ENCODE measurements at places on chromosomes 2 and 18. TPM values are rescaled to one million over a fixed set of nuclear protein-coding genes. Genes with fewer than 3 reads are reported as not detected.

DNA sequence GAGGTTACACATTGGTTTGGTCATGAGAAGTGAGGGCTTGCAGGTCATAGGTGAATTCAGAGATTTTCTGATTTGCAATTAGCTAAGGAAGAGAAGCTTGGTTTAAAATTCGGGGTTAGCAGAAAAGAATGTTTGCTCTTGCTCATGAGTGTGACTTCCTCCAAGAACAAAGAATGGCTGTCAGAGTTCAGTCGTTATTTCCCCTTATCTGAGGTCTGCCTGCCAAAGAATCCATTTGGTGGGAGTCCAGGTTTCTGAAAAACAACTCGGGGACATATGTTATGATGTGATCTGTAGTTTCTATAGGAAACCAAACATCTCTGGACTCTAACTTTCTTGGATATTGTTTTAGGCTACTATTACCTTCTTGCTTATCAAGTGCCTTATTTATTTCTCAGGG lies 3.2 kb upstream of the UGT1A6 start:
- DNase-seq: no peak

DNA sequence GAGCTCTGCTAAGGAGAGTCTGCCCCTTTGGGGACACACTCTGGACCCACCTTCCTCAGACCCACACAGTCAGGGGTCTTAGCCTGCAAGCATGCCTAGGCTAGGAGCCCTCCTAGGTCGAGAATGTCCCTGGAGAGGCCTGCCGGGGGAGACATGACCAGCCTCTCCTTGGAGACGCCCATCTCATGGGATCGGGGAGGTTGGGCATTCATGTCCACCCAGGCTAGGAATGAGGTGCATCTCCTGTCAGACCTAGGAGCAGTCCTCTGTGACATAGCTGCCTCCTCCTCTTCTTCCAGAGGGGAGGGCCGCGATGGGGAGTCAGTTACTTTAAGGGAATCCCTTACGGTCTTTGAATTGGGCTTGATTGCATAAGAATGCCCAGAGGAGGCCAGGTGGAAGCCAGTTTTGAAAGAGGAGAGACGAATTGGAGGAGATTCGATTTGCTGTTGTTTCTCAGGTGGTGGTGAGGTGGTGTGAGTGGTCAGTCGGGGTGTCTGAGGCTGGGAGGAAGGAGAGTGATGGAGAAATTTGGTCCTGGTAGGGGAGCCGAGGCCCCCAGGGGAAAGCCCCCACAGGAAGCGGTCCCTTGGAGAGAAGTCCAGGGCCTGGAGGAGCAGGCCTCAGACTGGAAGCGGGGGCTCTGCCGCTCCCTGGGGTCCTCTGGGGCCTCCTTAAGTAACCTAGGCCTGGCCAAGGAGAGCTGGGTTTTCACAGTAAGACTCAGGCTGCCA lies 241.3 kb downstream of the DYSF start:
- DNase-seq: peak; percentile 34

DNA sequence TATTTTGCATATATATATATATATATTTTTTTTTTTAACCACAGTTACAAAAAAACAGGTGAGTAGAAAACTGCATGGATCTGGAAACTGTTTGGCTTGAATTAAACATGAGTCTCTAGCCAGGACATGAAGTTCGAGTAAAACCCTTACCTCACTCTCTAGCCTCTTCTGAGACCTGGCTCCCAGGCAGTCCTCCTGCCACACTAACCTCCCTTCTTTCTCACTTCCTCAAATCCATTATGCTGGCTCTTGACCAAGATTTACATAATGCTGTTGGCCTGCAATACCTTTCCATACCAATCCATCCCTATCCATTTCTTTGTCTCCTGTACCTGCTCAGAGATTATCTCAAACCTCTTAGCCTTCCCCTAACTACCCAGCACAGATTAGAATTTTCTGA lies 34.0 kb downstream of the PIGN start:
- DNase-seq: no peak

GRCh38 chr2:120525056-120526046 lies 179.4 kb downstream of the INHBB start:
- DNase-seq: peak; percentile 62

GRCh38 chr2:240302041-240302440 lies 133.4 kb upstream of the GPC1 start:
- DNase-seq: no peak

GRCh38 chr18:40415176-40415791 lies 1539.8 kb upstream of the PIK3C3 start:
- DNase-seq: no peak

DNA sequence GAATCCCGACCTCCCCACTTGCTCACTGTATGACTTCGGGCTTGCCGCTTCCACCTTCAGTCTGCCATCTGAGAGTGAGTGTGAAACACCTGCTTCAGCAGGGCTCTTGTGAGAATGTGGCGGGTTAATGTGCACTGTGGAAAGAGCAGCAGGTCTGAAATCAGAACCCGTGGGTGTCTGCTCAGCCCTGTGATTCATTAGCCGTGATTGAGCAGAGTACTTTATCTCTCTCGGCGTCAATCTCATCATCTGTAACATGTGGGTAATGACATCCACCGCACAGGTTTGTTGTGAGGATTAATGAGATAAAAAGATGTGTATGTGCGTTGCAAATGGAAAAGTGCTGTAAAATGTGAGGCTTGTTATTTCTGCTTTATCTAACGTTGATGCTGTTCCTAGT lies 128.6 kb downstream of the LRATD1 start:
- DNase-seq: no peak

- no peak for DNase-seq
Observed at GRCh38 chr2:215914054-215914776, 99.1 kb downstream of the MREG start.

- no peak for DNase-seq
Observed at GRCh38 chr2:238701341-238702206, 146.3 kb upstream of the TWIST2 start.

- no peak for DNase-seq
Observed at GRCh38 chr2:79387431-79387830, 125.4 kb upstream of the CTNNA2 start.

DNA sequence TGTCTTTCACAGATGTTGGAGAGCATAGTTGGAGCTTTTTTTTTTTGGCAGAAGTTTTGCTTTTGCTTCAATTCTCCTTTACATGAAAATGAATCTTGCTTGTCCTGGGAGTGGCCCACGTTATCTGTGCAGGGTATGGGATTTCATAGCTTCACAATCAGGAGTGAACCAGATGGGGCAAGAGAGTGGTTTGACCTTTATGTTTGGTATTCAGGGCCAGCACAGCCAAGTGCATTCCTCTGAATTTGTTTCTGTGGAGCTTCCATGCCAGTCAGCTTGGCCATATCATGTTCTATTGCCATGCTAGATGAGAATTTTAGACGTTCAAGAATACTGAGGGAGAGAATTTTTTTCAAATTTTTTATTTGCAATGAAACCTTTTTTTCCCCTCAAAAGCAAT lies 116.6 kb downstream of the PRPF40A start:
- DNase-seq: no peak

DNA sequence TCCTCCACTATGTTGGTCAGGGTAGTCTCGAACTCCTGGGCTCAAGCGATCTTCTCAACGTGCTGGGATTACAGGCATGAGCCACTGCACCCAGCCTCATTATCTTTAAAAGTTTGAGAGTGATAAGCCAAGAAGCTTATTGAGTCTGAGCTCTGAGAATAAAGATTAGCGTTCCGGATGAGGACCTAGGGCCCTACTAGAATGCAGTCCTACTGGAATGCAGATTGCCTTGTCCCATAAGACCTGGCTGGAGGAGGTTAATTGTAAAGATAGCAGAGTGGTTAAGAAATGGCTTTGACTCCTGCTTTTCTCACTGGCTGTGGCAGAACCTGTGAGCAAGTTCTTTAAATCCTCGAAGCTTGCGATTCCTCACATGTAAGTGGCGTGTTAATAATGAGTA lies 4.0 kb downstream of the VWA3B start:
- DNase-seq: no peak

GRCh38 chr18:46542545-46542944 lies 114.5 kb downstream of the LOXHD1 start:
- DNase-seq: no peak

DNA sequence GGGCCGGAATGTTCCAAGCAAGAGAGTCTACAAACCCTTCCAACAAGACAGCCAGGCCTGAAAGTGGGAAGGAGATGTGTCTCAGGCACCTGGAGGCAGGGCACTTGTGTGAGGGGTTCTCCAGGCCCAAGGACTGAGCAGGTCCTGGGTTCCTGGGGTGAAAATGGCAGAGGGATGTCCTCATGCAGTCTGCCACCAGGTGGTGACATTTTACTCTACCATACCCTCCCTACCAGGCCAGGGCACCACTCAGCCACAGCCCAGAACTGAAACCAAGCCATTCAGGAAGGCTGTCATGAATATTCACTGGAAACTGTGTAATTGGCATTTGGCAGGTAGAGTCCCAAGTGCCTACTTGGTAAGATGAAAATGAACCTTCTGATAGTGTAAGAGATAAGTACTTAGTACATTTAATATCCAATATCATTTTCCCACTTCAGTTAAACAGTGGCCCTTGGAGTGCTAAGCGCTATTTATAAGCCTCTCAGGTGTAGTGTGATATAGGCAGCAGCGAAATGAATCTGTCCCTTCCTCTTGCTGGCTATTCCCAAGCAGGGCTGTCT lies 185.1 kb downstream of the MYO5B start:
- no peak for DNase-seq

DNA sequence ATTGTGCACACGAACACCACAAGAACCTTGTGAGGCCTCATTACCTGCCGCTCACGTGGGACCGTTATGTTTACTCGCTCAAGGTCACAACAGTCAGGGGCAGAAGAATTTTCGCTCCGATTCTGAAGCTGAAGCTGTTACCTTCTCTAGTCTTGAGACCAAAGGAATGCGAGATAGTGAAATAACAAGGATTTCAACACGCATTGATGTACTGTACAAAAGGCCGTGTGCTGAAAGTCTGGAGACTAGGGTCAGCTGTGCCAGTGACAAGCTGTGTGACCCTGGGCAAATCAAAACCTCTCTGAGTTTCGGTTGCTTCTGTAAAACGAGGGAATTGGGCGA lies 583 bp downstream of the NEMP2 start:
- no peak for DNase-seq

GRCh38 chr18:27825689-27826088 lies 351.2 kb downstream of the CDH2 start:
- no peak for DNase-seq

GRCh38 chr2:240205348-240205747 lies 64.9 kb upstream of the OTOS start:
- DNase-seq: peak; percentile 67

- DNase-seq: no peak
Observed at GRCh38 chr2:173961346-173961705, 3.8 kb downstream of the SP3 start.

GRCh38 chr2:65344689-65345088 lies 87.7 kb downstream of the SPRED2 start:
- DNase-seq: no peak

- DNase-seq: no peak
Observed at GRCh38 chr2:84832772-84833461, 48.0 kb downstream of the TRABD2A start.

- DNase-seq: peak; percentile 51
Observed at GRCh38 chr18:9684881-9685614, 23.1 kb upstream of the RAB31 start.

DNA sequence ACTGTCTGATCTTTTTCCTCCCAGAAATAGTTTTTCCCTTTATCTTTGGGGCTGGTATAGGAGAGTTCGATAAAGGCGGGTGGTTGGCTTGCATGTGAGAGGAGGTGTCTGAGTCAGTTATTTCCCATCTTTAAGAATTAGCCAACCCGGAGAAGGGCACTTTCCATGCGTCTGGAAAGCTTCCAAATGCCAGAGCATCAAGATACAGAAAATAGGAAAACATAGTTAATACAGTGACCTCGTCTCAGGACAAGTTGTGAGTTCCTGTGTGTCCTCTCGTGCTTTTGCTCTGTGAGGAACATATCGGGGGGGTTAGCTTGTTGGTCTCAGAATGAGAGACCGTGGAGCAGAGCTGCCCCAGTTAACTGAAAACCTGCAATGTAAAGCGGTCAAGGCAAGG lies 18.7 kb upstream of the PUM2 start:
- no peak for DNase-seq

DNA sequence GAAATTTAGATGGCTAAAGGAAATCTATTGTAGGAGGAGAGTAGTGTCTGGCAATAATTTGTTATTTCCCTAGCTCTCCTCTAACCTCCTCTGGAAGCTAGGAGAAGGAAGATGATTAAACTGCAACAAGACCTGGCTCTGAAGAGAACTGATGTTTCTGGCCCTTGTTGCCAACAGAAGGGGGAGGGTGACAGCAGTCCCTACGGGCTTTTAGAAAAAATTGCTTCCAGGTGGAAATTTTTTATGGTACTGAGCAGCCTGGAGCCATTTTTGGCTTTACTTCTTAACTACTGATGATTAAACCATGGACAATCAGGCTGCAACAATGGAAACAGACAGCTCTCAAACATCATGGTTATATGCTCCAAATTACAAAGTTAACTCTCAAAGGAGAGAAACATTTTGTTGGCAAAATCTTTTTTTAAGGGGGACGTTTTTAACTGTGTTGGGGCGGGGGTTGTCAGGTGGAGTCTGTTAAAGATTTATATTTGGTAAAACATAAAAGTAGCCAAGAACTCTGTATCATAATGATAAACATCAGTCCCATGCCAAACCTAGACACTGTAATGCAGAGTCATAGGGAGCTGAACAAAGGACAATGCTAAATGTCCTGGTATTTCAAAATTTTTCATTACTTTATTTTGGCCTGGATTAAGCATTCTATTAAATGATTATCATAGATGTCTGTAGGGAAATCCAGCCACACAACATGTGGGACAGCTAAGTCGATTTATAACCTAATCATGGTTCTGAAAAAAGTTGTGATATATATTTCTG lies 70.0 kb downstream of the EXOC6B start:
- DNase-seq: no peak

DNA sequence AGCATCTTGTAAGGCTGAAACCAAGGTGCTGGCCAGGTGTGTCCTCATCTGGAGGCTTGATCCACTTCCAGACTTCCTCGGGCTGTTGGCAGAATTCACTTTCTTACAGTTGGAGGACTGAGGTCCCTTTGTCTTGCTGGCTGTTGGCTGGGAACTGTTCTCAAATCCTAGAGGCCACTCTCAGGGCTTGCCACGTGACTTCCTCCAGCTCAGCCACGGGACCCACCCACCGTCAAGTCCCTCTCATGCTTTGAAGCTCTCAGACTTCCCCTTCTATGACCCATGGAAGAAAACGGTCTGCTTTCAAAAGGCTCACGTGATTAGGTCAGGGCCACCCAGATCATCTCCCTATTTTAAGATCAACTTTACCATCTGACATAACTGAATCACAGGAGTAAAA lies 77.1 kb downstream of the SMAD4 start:
- DNase-seq: no peak

DNA sequence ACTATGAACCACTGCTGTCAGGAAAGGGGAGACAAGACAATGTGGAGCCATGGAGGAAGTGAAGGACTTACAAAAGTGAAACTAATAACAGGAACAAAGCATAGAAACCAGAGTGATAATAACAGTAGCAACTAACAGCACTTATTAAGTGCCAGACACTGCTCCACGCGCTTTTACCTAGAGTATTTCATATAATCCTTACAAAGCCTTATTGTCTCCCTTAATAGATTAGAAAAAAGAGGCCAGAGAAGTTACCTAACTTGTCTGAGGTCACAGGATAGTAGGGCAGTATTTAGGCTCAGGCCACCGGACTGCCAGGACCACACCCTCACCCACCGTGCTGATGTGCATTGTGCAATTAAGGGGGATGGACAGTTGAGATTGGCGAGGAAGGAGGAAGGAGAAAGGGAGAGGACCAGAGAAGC lies 98.6 kb upstream of the NFU1 start:
- no peak for DNase-seq

NDUFS1 gene
- total RNA-seq: 341 TPM

RIT2 gene
- total RNA-seq: not detected

CXCR1 gene
- 0.28 TPM for total RNA-seq

LYPD6 gene
- total RNA-seq: 0.11 TPM

GALNT5 gene
- total RNA-seq: not detected

ST6GAL2 gene
- total RNA-seq: not detected

KIF5C gene
- total RNA-seq: 0.22 TPM

Data from psoas muscle (tissue), 8 donors.